RWPE1 (cell line): ENCODE measurements at places on chromosomes 1 and 21.

DNA sequence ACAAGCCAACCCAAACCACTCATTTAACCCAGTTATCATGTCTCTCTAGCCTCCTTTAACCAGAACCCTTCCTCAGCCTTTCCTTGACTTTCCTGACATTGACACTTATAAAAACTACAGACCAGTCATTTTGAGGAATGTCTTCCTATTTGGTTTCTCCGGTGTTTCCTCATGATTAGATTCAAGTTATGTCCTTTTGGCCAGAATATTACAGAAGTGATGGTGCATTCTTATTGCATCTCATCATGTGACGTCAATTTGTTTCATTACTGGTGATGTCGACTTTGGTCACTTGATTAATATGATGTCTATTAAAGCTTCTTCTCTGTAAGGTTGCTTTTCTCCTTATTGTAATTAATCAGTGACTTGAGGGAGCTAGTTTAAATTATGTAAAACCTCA, 6.1 kb upstream of the RCSD1 start:
- no peak for DNase-seq

- DNase-seq = no peak
Observed at GRCh38 chr1:218473522-218473921, 128.4 kb downstream of the TGFB2 start.

DNA sequence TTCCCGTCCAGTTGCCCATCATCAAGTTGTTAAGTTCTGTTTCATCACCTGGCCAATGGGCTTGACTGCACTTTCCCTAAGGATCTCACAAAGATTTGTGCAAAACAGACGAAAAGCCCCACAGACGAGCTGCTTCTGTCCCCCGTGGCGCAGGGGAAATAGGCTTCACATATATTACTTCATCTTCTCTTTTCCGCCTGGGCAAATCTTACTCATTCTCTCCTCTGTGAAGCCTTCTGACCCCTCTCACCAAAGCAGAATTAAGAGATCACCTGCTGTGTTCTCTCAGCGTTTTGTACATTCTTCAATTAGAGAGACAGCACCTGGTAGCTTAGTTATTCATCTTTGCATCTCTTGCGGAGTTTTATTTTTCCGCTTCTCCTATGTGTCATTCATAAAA, 129.8 kb downstream of the IGSF21 start:
- no peak for DNase-seq

GRCh38 chr1:85911742-85912141, 203.5 kb upstream of the ZNHIT6 start:
- DNase-seq = no peak

DNA sequence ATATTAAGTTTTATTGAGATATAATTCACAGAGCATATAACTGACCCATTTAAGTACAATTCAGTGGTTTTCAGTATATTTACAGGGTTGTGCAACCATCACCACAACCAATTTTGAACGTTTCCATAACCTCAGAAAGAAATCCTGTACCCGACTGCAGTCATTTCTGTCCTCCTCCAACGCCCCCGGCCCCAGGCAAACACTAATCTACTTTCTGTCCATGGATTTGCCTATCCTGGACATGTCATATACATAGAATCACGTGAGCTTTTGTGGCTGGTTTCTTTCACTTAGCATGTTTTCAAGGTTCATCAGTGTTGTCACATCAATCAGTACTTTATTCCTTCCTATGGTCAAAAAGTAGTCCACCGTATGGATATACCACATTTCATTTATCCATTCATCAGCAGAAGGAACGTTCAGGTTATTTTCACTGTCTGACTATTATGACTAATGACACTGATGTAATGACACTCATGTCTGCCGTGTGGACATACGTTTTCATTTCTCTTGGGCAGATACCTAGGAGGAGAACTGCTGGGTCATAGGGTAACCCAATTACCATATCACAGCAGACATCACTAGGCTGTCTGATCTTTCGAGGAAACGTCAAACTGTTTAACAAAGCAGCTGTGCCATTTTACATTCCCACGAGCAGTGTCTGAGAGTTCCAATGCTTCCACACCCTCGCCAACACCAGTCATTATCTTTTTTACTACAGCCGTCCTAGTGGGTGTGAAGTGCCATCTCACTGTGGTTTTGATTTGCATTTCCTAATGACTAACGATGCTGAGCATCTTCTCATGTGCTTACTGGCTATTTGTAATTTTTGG, 30.8 kb downstream of the MRPL37 start:
- DNase-seq = no peak

- DNase-seq = no peak
Observed at GRCh38 chr1:157140063-157140588, 1.9 kb upstream of the ETV3 start.

DNA sequence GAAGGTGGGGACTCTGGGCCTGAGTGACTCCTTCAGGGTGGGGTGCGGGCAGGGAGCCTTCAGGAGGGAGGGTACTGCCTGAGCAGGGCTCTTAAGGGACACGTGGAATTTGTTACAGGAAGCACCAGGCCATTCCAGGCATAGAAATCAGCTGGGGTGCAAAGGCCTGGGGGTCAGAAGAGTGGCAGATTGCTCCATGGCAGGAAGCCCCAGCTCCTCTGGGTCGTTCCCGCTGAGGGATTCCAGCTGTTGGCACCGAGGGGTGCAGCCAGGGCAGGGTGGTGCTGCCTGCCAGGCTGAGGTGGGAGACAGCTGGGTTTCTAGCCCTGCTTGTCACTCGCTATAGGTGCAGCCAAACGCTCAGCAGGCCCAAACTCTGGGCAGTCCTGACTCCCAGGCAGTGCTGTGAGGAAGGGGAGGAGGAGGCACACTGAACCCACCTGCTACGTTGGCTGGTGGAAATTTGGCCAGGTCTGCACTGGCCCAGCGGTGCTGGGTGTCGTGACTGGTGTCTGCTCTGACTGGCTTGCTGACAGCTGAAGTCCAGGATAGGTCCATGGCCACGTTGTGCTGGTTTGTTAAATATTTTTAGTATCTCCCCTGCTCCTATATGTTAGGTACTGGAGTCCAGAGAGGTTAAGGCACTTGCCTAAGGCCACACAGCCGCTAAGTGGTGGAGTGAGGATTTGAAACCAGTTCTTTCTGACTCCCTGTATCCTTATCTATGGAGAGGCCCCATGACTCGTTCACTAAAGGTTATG, 19.3 kb downstream of the TNFRSF1B start:
- no peak for DNase-seq

- no peak for DNase-seq
Observed at GRCh38 chr1:185956881-185957280, 222.7 kb downstream of the HMCN1 start.

GRCh38 chr1:31705080-31705866, 1.5 kb upstream of the COL16A1 start:
- DNase-seq = peak; percentile 58

DNA sequence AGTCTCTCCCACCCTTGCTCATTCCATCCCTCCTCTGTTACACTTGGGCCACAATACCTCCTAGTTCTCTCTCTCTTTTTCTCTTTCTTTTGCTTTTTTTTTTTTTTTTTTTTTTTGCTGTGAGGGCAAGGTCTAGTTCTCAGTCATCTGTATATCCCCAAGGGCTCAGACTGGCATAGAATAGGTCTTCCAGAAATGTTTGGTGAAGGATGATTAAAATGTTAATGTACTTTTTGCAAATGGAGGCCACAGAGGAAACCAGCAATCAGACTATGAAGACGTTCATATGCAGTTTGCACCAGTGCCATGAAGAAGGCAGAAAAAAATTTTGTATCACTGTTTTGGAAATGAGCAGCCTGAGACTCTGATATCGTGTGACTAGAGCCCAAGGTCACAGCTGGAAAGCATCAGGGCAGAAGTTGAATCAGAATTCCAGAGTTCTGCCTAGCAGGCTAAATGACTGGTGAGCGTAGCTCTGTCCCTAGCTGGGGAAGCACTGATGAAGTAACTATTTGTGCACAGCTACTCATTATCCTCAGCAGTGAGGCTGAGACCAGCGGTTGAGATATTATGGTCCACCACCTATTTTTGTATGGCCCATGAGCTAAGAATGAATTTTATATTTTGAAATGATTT, 186.5 kb downstream of the TGFBR3 start:
- DNase-seq = no peak

- no peak for DNase-seq
Observed at GRCh38 chr1:36612881-36613280, 130.2 kb upstream of the CSF3R start.

- DNase-seq = no peak
Observed at GRCh38 chr1:109475261-109475660, 8.4 kb upstream of the ATXN7L2 start.

DNA sequence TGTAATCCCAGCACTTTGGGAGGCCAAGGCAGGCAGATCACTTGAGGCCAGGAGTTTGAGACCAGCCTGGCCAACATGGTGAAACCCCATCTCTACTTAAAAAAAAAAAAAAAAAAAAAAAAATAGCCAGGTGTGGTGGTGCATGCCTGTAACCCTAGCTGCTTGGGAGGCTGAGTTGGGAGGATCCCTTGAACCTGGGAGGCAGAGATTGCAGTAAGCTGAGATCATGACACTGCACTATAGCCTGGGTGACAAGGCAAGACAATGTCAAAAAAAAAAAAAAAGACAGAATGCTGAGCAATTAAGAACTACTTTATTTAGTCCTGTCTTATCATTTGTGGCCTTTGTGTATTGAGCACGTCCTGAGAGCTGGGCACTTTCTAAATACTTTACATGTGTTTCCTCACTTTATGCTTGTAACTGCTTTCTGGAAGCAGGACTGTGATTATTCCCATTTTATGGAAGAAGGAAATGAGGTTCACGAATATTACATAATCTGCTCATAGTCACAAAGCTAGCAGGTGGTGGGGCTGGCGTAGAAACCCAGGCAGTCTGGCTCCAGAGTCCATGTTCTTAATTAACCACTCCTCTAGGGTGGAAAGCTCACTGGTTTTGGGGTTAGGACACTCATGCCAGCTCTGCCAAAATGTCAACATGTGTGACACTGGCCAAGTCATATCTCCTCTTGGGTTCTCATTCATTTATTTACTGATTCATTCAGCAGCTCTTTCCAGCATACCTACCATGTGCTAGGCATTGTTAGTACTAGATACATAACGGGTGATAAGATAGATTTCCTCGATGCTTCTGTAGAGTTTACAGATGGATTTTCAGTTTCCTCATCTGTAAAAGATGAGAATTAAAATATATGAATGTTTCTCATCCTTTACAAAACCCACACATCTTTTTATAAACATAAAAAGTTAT, 57.7 kb downstream of the DDR2 start:
- DNase-seq = no peak

DNA sequence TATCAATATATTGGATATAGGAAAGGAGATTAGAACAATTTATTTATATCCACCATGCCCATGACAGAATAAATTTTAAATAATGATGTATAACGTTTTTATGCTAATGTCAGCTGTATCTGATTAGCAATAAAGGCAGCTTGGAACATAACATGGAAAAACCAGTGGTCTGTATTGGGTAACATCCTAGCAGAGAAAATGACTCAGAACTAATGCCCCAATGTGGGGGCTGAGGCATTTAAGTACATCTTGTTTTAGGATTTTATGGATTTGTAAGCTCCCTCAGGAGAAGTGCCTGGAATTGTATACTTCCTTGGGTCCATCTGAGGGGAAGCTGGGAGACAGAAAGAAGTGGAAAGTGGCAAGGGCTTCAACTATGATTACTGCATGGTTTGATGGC, 82.3 kb downstream of the HMCN1 start:
- DNase-seq = no peak

DNA sequence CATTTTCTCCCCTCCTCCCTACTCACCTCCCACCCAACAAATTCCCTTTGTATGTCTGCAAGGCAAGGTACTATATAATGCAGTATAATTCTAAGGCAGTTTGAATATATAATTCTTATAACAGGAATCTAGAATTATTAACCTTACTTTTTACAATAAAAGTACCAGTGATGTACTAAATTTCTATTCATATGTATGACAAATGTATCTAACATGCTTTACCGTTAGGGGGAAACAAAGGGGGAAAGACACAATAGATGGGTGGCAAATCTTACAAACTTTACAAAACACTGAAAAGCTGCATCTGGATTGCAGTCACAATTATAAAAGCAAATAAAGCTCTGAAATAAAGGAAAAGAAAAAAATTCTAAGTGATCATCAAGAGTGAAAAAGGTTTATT, 2.3 kb downstream of the PIK3R3 start:
- no peak for DNase-seq

- DNase-seq = no peak
Observed at GRCh38 chr1:227298512-227299240, 19.6 kb downstream of the CDC42BPA start.

GRCh38 chr1:21351901-21352300, 61.6 kb upstream of the ECE1 start:
- DNase-seq = no peak

- DNase-seq = no peak
Observed at GRCh38 chr1:71882226-71882625, 400.1 kb downstream of the NEGR1 start.

DNA sequence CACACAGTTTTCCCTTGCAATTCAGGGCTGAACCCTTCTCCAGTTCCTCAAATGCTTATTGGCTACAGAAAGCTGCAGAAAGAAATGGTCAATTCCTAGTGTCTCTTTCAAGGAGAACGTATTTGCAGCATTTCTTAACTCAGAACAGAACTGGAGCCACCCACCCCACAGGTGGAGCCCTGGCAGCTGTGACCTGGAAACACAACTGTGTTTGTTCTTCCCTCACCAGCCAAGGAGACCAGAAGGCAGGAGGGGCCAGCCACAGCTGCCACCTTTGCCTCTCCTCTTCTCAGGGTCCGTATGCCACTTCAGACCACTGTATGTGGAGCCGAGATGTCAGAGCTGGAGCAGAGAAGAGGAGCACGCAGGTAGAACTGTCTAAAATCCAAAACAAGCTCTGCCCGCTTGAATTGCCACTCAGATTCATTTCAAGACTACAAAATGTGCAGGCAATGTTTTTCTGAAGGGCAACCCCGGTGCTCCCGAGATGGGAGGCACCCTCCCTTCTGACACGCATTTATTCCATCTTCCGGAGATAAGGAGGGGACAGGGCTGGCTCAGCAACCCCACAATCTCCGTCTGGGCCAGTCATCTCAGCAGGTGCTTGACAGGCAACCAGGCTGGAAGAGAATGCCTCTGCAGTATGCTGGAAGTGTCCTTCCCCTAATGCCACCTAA, 16.7 kb downstream of the CD247 start:
- DNase-seq = no peak
